ENCODE measurements at places on chromosomes 11 and 22. TPM values are rescaled to one million over a fixed set of nuclear protein-coding genes. Genes with fewer than 3 reads are reported as not detected.

Gene CASP5
- not detected for polyA plus RNA-seq

Gene PARVG
- 39.1 TPM for polyA plus RNA-seq

Gene SSH3
- not detected for polyA plus RNA-seq

Gene KRTAP5-4
- polyA plus RNA-seq: not detected

Gene MAJIN
- 3.6 TPM for polyA plus RNA-seq

Gene CENATAC
- 14.6 TPM for polyA plus RNA-seq

Gene OR52H1
- not detected for polyA plus RNA-seq

Gene HEPACAM
- 9.0 TPM for polyA plus RNA-seq

Gene TMEM191C
- 4.4 TPM for polyA plus RNA-seq

Gene CCDC157
- polyA plus RNA-seq: 1.6 TPM

Gene SLC5A12
- not detected for polyA plus RNA-seq

Gene ANKK1
- polyA plus RNA-seq: not detected

Gene GRIA4
- polyA plus RNA-seq: 42.7 TPM

Gene NXPE2
- 0.30 TPM for polyA plus RNA-seq

Gene POU2AF3
- polyA plus RNA-seq: 0.65 TPM

Gene TST
- polyA plus RNA-seq: 9.8 TPM
